Midbrain (tissue), 1 donor: ENCODE measurements at places on chromosomes 1 and 21.

DNA sequence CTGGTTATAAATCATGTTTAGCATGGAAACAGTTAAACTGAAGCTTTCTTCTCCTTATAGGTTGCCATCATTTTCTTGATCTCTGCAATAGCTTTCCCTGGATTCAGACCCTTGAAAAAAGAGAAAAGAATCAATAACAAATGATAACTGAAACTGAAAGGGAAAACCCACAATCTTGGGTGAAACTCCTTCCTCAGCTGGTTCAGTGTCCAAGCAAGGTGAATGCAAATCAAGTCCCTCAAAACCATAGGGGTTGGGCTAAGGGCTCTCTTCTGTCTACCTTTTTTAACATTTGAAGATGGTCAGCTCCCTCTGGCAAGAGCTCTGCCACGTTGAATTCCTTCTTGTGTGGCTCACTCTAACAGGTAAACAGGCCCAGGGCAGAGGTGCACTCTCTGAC is 7.1 kb upstream of the ATP13A2 start:
- DNase-seq, result no peak

GRCh38 chr1:225834417-225835329 is 24.7 kb downstream of the EPHX1 start:
- DNase-seq, result peak; percentile 55

DNA sequence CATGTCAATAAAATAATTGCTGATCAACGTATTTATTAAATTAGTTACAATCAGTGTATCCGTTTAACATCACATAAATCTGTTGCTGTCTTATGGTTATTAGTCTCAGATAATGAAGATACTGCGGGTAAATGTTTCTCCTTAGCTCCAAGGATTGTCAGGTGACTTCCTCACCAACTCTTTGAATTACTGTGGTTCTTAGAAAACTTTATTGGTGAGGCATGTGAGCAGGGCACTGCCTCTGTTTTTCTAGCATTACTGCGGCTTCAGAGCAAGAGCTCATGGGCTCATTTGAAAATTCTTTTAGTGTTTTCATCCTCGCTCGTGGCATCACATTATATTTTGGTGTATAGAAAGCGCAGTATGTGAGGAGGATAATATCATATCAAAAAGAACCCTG is 555.9 kb downstream of the LMO4 start:
- no peak for DNase-seq

- DNase-seq, result no peak
Measured at GRCh38 chr1:112504661-112505399, 3.9 kb upstream of the WNT2B start.

GRCh38 chr21:25936776-25937175 is 202.0 kb downstream of the GABPA start:
- DNase-seq, result no peak

- DNase-seq, result no peak
Measured at GRCh38 chr21:44758781-44759627, 42.6 kb downstream of the UBE2G2 start.

DNA sequence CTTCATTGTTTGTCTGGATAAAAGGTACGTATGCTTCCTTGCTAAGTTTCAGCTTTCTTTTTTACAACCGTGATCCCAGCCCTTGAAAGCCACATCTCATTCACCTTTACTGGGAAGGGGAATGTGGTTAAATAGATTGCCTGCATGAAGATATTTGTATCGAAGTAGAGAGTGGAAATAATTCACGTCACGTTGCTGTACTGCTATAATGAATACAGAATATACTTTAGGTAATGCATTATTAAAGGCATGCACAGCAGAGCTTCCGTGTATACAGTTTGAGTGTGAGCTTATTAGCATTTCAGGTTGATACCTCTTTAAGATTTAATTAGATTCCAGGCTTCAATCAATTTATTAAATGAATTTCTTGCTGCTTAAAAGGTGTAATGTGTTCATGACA is 153.8 kb downstream of the HHAT start:
- DNase-seq, result no peak

DNA sequence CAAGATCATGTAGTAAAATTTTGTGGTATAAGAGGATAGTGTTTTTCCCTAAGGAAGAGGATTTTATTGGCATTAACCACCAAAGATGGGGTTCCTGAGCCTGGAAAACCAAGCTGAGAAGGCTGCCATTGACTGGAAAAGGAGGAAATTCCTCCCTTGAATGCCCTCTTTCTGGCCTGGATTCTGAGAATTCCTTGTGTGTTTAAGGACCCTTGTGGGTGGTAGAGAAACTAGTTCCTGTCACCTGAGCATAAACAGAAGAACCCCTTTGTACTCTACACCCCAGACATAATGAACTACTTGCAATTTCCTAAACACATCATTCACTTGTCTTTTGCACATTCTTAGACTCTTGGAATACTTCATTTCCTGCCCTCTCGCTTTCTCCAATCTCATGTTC is 33.1 kb upstream of the CEP350 start:
- peak; percentile 3 for DNase-seq

- DNase-seq, result no peak
Measured at GRCh38 chr1:177137814-177138213, 26.7 kb downstream of the ASTN1 start.

- no peak for DNase-seq
Measured at GRCh38 chr1:180800945-180801344, 111.8 kb upstream of the KIAA1614 start.

GRCh38 chr1:46432781-46433327 is 38.7 kb downstream of the FAAH start:
- no peak for DNase-seq
